ENCODE measurements at places on chromosomes 5 and 9.

GRCh38 chr9:135394699-135395645, 84.6 kb upstream of the PPP1R26 start:
- DNase-seq, result no peak

- no peak for DNase-seq
Measured at GRCh38 chr9:75648034-75648433, 242.4 kb upstream of the PCSK5 start.

DNA sequence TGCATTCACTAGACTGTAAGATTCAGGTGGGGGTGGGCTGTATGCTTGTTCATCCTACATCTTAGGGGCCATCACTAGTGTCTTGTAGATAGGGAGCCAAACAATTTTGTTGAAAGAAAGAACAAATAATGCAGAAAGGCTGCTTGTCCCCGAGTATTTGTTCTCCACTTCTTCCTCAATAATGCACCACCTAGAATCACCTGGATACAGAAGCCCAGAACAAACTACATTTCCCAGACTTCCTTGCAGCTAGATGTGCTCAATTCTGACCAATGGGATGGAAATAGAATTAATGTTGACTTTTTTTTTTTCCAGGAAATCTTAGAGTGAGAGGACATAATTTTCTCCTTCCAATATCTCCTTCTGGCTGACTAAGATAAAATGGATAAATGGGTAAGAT, 38.9 kb upstream of the TNFSF8 start:
- no peak for DNase-seq

DNA sequence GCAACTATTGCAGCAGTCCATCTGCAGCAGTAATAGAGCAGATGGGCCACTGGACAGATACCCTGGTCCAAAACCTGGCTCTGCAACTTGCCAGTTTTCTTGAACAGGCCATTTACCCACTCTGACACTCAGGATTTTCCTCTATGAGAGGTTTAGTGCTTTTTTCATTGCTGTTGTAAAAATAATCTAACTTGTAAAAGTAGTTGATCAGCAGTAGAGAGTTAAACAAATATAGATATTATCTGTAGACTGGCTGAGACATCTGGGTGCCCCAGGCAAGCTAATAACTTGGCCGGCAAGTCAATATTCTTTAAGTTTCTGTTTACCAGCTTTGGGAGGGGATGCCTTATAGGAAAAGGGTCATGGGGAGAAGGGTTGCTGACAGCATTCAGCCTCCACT, 4.1 kb downstream of the DAPK1 start:
- DNase-seq, result no peak

- peak; percentile 85 for DNase-seq
Measured at GRCh38 chr5:65871182-65871581, 55.2 kb upstream of the ERBIN start.

GRCh38 chr9:75788006-75788634, 102.4 kb upstream of the PCSK5 start:
- DNase-seq, result no peak

DNA sequence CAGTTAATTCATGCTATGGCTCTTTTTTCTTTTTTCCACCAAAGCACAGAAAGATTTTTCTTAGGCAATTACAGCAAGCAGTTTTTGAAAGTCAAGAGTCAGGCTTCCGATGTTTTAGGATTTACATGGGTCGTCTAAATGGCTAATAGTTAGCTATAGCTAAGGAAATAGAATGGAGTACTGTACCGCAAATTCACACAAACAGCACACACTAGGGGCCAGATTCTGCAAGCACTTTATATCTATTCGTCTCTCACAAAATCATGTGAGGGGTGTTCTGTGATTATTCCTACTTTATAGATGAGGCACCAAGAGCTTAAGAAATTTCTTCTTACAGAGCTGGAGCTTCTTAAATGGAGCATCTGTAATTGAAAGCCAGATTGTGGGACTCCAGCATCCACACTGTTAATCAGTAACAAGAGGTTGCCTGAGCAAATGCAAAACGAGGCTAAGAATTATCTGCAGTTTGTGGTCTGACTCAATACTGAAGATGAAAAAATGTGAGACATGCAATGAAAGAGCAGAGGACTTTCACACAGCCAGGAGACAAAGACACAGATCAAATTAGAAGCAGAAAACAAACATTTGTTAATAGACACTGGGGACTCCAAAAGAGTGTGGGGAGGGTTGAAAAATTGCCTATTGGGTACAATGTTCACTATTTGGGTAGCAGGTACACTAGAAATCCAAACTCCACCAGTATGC, 62.7 kb upstream of the CTXN3 start:
- peak; percentile 0 for DNase-seq

GRCh38 chr9:133341369-133342068, 5.5 kb upstream of the SURF6 start:
- DNase-seq, result no peak

DNA sequence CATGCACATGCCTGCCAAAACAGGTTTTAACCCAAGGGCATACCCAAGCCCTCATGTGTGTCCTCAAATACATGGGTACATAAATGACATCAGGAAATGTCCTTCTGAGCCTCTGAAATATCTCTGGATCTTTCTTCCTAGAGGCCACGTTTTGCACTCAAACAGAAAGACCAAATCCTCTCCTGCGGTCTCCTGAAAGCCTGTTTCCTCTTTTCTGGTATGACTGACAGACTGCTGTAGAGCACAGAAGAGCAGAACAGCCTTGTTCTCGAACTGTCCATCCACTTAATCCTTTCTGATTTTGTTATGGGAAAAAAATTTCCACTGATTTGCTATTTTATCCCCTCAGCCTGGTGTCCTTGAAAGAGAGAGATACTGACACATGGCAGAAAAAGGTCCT, 107.2 kb downstream of the ASTN2 start:
- DNase-seq, result no peak

- peak; percentile 48 for DNase-seq
Measured at GRCh38 chr9:84153885-84154284, 173.3 kb downstream of the RMI1 start.

DNA sequence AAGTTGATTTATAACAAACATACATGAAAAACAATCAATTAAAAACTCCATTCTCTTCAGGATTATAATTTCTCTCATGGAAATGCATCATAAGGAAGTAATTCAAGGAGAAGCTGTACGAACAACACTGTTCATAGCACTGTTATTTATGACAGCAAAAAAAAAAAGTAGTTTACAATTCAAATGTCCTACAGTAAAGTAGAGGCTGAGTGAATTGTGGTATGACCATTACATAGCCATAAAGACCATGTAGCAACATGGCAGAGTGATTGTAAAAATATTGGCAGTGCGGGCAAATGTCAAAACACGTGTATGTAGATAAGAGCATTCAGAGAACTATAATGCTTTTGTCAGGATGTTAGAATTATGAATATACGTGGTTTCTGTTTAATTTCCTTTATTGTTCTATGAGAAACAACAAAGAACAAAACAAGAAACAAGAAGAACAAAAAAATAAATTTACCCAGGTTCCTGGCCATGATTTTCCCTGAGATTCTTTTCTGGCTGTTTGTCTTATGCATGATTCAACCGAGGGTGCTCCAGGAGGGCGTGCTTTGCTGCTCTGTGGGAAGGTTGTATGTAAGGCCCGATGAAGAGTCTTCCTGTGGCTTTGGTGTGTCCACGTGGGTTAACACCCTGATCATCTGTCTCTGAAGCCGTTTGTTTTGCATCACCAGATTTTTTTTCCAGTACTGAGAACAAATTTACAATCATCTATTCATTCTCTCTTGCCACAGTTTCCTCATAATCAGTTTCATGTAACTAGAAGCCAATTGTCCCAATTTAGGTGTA, 28.8 kb downstream of the GCNT4 start:
- no peak for DNase-seq
